ENCODE measurements at places on chromosomes 12 and 14. TPM values are rescaled to one million over a fixed set of nuclear protein-coding genes. Genes with fewer than 3 reads are reported as not detected.

DNA sequence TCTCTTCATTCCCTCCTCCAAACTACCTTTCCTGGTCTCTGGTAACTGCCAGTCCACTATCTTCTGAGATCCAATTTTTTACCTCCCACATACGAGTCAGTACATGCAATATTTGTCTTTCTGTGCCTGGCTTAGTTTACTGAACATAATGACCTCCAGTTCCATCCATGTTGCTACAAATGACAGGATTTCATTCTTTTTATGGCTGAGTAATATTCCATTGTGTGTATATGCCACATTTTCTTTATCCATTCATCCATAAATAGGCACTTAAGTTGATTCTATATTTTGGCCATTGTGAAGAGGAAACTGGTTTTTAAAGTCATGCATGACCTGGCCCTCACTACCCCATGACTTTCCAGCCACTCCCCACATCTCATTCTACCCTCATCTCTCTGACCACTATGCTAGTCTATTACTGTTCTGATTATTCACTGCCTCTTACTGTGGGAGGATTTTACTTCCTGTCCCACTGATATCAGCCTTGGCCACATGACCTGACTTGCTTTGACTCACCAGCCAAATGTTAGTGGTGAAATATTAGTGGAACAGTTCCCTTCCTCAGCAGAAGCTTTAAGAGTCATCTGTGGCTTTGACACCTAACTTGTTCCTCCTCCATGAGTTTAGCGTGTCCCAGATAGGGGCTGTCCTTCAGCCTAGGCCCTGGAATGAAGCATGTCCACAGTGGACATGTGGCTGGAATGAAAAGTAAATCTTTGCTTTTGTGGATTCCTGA, 52.2 kb downstream of the GOLGA5 start:
- no peak for ATAC-seq

- ATAC-seq, result no peak
Measured at GRCh38 chr12:10218021-10218420, 5.3 kb downstream of the GABARAPL1 start.

DNA sequence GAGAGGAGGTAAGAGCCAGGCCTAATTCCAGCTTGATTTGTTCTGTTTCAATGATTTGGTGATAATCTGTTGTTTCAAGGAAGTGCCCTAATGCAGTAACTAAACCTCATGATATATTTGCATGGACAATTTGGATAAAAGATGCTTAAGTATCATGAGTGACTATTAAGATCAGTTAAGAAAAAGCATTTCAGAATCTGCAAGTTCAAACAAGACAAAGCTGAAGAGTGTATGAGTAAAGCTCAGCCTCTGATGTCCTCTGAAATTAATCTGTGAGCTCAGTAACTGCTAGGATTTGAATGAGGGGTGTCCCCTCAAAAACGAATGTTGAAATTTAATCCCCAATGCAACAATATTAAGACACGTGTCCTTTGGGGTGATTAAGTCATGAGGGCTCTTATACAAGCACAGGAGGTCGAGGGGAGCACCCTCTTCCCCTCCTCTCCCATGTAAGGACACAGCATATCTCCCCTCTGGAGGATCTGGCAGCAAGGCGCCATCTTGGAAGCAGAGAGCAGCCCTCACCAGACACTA, 949.2 kb downstream of the GALC start:
- no peak for ATAC-seq

DNA sequence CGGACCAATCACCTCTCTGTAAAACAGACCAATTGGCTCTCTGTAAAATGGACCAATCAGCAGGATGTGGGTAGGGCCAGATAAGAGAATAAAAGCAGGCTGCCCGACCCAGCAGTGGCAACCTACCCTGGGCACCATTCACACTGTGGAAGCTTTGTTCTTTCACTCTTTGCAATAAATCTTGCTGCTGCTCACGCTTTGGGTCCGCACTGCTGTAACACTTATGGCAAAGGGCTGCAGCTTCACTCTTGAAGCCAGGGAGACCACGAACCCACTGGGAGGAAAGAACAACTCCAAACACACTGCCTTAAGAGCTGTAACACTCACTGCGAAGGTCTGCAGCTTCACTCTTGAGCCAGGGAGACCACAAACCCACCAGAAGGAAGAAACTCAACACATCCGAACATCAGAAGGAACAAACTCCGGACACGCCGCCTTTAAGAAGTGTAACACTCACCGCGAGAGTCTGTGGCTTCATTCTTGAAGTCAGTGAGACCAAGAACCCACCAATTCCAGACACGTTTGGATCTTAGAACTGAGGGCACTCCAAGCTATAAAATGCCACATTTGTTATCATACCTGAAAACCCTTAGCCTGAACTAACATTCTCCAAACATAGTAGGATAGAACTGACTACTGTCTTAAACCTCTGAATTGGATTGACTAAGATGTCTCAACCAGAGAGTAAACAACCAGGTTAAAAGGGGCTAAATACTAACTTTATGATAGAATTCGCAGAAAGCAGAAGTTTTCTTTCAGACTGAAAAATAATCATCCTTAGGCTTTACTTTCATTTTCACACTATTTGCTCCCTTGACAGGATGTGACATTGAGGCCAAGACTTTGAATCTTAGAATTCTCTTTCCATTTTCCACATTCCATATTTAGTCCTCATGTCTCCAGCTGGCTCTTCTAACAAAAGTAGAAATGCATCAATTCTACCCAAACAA, 33.6 kb downstream of the CDKL1 start:
- no peak for ATAC-seq

DNA sequence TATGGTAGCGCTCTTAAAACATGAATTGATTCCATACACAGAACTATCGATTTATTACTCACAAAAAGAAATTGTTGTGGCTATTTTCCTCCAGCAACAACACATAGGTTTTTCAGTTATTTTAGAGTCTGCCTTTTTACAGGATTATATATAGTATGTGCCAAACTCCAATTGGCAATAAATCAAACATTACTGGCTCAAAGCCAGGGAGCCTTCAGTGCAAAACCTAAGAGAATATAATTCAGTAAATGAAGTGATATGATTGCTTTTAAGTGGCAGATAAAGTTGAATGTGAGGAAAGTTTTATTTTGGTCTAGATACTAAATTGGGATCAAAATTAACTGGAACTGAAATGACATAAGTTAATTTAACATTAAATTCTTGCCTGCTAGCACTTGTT, 234.8 kb downstream of the PIK3C2G start:
- no peak for ATAC-seq

- no peak for ATAC-seq
Measured at GRCh38 chr14:103066399-103066798, 9.1 kb upstream of the CDC42BPB start.

DNA sequence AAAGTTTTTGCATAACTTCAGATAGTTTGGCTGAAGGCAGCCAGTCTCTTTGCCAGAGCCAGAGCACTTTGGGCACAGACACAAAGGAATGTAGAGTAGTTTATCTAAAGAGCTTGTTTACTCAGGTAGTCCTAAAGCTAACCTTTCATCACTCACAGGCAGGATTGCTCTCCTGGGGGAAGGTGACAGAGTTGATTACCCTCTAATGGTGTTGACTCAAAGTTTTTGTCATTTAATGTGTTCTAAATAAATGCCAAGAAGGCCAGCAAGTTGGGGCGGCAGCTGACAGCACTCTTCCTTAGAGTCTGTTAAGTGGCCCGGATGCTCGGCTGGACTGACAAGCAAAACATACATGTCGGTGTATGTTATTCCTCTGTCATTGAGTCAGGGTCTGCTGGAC, 9.3 kb upstream of the TAS2R46 start:
- ATAC-seq, result no peak

DNA sequence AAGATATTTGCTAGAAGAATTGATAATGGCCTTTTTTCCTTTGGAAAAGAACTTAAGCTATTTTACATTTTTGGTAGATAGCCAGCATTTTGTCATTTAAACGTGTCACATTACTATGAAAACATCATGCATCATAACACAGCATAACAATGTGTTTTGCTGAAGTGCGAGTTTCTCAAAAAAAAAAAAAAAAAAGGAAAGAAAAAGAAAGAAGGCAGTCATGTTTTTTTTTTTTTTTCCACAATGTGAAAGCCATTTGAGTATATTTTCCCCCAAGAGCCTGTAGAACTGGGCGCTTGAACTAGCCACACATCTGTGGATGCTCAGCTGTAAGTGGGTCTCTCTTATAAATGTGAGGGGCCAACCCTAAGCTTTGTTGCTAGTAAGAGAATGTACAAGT, 300.1 kb downstream of the AKAP6 start:
- ATAC-seq, result no peak

DNA sequence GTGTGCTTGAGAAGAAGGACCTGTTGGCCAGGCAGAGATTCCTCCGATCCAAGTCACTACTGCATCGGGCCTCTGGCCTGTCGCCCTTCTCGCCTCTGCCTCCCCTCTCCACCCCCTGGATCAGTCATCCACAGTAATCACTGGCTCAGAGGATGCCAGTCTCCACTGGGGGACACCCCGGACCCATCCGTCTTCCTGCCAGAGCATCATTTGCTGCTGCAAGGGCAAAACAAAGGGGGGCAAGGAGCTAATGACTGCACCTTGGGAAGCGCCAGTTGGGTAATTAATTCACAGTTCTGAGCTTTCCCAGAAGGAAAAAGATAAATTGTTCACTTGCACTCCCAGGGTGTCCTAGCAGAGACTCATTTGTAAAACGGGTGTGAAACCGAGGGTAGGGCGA, 215.4 kb downstream of the GLT1D1 start:
- no peak for ATAC-seq

- no peak for ATAC-seq
Measured at GRCh38 chr14:101683365-101683764, 78.1 kb upstream of the PPP2R5C start.

DNA sequence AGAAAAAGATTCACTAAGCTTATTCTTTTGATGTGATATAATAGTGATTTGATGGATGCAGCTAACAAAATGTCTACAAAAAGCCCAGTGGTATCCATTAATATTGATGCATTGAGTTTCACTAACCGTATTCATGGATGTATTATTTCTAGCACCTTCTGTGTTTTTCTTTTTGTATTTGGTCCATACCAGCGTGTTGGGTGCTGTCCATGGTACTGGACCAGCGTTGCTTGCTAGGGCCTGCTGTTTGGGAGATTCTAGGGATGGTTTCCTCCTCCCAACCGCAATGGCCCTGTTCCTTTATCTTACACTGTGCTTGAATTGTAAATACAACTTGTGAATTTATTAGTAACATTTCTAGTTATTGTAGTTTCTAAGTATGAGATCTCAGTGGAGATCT, 31.7 kb downstream of the ANO4 start:
- no peak for ATAC-seq

- no peak for ATAC-seq
Measured at GRCh38 chr12:7951671-7952070, 15.7 kb upstream of the SLC2A3 start.

- ATAC-seq, result no peak
Measured at GRCh38 chr14:22039938-22040780, 366.5 kb upstream of the OR4E1 start.

GRCh38 chr12:122184517-122184916, 1.6 kb downstream of the LRRC43 start:
- ATAC-seq, result no peak

- ATAC-seq, result no peak
Measured at GRCh38 chr14:71686677-71687076, 245.6 kb upstream of the RGS6 start.

GRCh38 chr12:118649765-118650585, 273.6 kb downstream of the SUDS3 start:
- ATAC-seq, result no peak

DNA sequence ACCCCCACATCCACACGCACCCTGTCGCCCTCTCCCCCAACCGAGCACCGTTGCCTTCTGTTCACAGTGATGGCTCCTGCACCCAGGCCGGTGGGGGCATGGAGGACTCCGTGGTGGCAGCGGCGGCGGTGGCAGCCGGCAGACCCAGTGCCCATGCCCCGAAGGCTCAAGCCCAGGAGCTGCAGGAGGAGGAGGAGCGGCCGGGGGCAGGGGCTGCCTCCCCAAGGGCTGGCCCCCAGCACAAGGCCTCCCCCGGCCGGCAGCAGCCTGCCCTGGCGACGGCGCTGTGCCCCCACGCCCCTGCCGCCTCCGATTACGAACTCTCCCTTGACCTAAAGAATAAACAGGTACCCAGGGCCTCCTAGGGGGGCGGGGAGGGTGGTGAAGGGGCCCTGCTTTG, 59.0 kb downstream of the IQSEC3 start:
- ATAC-seq, result no peak

DNA sequence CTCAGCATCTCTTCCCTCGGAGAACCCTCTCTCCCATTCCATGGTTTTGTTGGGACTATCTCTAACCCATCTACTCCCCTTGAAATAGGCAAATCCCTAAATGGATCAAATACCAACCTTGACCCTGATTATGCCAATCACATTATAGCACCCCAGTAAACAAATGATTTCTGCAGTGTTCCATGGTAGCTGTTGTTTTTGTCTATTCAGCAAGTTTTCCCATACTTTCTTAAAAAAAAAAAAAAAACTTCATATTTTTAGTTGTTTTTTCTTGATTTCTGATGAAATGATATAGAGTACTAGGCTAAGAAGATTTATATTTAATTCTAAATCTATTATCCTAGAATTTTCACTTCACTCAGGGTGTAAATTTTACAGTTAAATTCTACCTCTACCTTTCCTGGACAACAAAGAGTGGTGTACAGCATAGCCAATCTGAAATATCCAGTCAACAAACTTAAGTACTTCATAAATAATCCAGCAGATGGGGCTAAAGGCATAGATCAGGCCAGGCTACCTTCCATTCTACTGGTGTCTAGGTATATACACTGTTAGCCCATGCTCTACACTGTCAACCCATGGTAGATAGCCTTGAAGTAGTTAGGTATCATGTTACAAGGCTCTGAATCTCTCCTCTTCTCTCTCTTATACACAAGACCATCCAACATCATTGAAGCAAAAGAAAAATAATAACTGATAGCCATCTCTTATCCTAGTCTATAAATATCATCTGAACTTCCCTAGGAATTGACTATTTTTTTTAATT, 82.2 kb downstream of the PLEKHG7 start:
- peak; percentile 98 for ATAC-seq

- no peak for ATAC-seq
Measured at GRCh38 chr12:67545298-67545697, 103.2 kb upstream of the DYRK2 start.

- ATAC-seq, result no peak
Measured at GRCh38 chr12:116039081-116039480, 238.4 kb downstream of the MED13L start.

GRCh38 chr14:65745396-65746190, 333.1 kb downstream of the FUT8 start:
- no peak for ATAC-seq

GRCh38 chr14:82388488-82388887, 854.8 kb upstream of the SEL1L start:
- no peak for ATAC-seq

- no peak for ATAC-seq
Measured at GRCh38 chr14:49982082-49982481, 89.2 kb downstream of the ARF6 start.

GRCh38 chr12:129854591-129854990, 49.2 kb downstream of the TMEM132D start:
- no peak for ATAC-seq

- ATAC-seq, result peak; percentile 80
Measured at GRCh38 chr14:32426586-32427388, 97.7 kb downstream of the AKAP6 start.

- no peak for ATAC-seq
Measured at GRCh38 chr12:32431025-32431424, 31.7 kb downstream of the FGD4 start.

The TSHR gene
- 0.14 TPM for total RNA-seq

The NOXRED1 gene
- 2.8 TPM for total RNA-seq

The B3GNT4 gene
- total RNA-seq, result 2.3 TPM

The TAS2R8 gene
- total RNA-seq, result not detected

The NTS gene
- 2.2 TPM for total RNA-seq

The FOXN4 gene
- total RNA-seq, result 0.23 TPM

The PLA2G1B gene
- not detected for total RNA-seq

The SPSB2 gene
- 11.7 TPM for total RNA-seq

The TAS2R30 gene
- total RNA-seq, result 3.1 TPM

The IFI27 gene
- total RNA-seq, result 795 TPM
